ENCODE measurements at places on chromosomes 5 and 9. TPM values are rescaled to one million over a fixed set of nuclear protein-coding genes. Genes with fewer than 3 reads are reported as not detected.
A peak's percentile ranks its signal among the peaks of the same experiment; 100 is the strongest.

DNA sequence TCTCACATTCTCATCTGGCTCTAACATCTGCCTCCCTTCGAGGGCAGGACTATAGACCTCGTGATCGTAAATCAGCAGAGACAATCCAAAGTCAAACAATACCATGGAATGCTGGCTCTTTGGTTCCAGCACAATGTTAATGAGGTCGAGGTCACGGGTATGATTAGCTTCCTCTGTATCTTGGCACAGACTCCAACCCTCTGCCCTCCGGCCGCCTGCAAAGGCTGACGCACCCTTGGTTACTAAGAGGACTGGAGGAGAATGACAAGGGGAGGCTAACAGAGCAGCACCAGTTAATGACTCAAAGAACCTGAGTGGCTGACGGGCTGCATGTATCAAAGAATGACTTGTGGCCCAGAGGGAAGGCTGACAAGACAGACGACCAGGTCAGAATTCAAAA, 10.1 kb downstream of the LHFPL2 start:
- DNase-seq = peak; percentile 77

DNA sequence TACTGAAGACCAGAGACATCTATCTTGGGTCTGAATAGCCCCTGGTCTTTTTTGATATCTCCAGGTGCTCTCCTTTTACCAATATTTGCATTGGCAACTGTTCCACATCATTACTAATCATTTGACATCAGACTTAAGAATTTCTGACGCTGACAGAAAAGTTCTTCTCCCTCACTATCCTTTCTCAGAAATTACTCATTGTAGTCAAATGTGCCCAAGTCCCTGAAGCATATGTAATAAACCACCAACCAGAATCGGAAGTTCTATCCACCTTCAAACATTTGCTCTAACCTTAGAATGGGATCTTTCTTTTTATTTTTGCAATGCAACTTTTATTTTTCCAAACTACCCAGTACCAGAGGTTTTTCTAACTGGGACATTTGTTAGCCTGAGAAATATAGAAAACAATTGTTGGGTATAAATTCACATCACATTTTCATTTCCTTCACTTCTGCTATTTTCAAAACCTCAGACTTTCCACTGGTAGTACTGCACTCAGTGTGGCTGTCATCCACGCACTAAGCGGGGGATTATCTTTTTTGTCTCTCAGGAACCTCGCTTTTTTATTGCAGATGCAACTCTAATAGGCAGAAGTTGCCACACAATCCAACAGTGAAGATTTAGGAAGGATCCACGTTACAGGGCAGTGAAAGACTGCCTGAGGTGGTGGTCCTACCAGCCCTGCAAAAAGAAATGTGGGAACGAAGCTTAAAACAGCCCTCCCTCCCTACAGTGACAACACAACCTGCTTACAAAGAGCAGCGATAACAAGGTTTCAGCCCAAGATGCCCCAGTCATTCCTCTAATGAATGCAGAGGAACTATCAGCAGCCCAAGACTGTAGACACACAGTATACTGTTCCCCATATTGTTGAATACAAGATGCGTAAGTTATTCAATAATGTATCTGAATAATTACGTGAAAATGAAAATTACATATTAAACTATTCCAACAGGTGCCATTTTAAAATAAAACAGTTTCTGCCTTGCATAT, 201.2 kb downstream of the EBF1 start:
- DNase-seq = no peak

DNA sequence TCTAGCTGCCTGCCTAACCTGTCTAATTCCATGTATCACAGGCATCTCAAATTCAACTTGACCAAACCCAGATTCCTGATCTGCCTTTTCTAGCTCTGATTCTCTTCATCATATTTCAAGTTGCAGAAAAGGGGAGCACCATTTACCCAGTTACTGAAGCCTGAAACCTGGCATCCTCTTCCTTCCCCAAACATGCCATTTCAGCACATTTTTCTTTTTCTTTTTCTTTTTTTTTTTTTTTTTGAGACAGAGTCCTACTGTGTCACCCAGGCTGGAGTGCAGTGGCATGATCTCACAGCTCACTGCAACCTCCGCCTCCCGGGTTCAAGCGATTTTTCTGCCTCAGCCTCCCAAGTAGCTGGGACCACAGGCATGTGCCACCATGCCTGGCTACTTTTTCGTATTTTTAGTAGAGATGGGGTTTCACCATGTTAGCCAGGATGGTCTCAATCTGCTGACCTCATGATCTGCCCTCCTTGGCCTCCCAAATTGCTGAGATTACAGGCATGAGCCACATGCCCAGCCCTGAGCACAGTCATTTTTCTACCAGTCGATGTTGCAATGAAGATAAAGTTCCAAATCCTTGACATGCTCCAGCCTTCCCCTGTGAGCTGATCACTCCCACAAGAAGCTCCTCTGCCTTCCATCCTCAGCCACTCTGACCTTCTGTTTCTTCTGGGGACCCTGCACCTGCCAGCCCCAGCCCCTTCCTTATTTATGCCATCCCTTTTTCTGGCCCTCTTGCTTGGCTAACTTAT, 32.2 kb downstream of the ACER2 start:
- DNase-seq = no peak

DNA sequence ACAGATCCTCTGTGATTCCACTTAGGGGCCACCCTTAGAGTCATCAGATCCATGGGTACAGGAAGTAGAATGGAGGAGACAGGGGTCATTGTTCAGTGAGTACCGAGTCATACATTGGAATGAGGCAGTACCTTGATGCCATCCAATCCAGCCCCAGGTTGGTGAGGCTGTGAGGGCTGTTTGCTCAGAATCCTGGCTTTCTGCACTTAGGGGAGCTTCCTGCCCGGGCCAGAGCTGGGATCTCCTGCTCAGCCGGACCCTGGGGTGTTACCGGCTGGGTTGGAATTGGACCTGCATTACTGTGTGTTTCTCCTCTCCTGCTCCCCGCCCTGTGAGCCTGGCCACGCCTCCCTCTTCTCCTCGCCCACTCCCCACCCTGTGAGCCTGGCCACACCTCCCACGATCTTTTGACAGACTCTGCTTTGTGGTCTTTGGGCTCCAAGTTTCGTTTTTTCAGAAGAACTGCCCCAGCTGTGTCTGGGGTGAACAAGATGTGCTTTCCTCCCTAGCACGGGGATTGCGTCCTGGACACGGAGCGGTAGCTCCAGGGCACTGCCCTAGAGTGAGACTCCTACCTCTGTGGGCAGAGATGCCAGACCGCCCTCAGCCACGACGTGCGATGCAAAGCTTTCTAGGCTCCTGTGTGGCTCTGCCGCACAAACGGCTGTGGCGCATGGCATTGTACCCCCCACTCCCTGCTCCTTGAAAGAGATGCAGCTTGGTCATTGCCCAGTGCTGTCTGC, 15.4 kb downstream of the TRAF2 start:
- peak; percentile 81 for DNase-seq

- DNase-seq = no peak
Observed at GRCh38 chr5:55324815-55325418, 17.1 kb downstream of the MTREX start.

- DNase-seq = no peak
Observed at GRCh38 chr5:148951612-148952011, 111.2 kb downstream of the SH3TC2 start.

DNA sequence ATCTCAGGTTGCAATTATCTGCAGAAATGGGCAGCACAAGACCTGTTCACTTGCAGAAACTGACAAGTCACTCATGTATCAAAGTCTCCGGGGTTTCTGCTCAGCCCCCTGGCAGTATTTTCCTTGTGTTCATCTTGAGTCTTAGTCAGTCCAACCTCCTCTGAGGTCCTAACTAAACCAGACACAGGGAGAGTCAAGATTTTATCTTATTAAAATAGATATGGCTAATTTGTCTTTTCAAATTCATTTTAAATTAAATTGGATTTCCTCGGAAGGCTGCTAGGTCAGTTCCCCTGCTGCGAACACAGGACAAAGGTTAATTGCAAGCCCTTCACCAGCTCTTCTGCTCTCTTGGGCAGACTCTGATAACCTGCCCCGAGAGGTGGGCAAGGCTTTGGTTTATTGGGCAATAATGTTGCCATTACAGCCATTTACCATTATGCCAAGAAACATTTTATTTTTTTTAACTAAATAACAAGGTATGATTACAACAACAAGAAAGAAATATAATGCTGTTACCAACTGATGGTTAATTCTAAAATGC, 103.5 kb downstream of the MAPKAP1 start:
- DNase-seq = no peak

- no peak for DNase-seq
Observed at GRCh38 chr9:1276474-1276873, 226.3 kb downstream of the DMRT2 start.

DNA sequence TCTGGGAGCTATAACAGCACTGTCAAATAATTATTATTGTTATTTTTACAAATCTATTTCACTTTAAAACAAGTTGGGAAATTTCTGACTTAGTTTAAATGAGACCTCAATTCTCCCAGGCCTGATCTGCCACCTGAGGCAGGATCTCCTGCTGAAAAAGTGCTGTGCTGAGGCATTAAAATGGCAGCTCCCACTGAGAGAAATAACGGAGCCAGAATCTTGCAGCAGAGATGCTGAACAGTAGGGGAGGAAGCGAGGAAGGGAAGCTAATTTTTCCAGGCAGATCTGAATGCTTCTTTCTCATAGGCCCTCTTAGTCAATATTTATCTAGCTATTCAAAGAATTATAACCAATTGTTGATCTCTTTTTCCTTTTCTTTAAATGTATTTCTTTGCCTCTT, 196.3 kb downstream of the ZNF462 start:
- no peak for DNase-seq

DNA sequence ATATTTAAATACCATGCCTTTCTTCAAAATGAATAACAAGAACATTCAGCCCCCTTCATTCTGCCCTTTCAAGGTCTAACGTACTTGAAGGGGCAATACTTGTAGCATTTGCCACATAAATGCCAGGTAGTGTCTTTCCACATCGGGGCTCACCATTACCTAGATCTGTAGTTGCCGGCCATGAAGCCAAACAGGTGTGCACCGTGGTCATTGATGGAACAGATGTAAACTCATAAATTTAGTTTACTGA, 193.0 kb downstream of the CD180 start:
- DNase-seq = no peak

- DNase-seq = no peak
Observed at GRCh38 chr5:137054335-137054734, 444.8 kb downstream of the SPOCK1 start.

GRCh38 chr5:11047030-11047429, 286.0 kb upstream of the DAP start:
- DNase-seq = no peak

Gene PCDHGA1
- 0.31 TPM for total RNA-seq

Gene LOX
- 7.5 TPM for total RNA-seq

Gene OGN
- 3.9 TPM for total RNA-seq

Gene SAXO1
- not detected for total RNA-seq

Gene PHF24
- total RNA-seq = 0.22 TPM

Gene RANBP3L
- total RNA-seq = not detected

Gene F2RL1
- 180 TPM for total RNA-seq

Gene MAMDC2
- 12.7 TPM for total RNA-seq

Gene CBY3
- total RNA-seq = not detected

Gene GPR150
- total RNA-seq = 0.45 TPM
